Kasumi-1 (cell line): ENCODE measurements at places on chromosomes 1 and 21.

DNA sequence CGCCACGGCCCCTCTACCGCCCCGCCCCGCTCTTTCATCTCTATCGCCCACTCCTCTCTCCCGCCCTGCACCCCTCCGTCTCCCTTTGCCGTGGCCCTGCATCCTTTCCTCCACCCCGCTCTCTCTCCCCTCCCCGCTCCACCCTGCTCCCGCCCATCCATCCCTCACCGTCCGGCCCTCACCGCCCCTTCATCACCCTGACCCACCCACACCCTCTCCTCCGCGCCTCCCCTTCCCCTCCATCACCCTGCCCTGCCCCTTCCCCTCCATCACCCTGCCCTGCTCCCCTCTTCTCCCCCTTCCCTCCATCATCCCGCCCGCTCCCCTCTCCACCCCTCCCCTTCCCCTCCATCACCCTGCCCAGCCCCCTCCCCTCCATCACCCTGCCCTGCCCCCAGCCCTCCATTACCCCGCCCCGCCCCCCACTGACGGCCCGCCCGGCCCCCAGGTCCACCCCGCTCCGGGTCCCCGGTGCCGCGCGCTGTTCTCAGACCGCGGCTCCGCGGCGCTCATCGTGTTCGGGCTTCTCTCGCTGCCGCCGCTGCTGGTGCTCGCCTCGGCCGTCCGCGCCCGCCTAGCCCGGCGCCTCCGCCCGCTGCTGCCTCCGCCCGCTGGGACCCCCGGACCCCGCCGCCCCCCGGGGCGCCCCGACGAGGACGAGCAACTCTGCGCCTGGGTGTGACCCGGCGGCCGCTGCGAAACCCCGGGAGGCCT lies 6.2 kb upstream of the ANKRD65 start:
- no peak for DNase-seq

DNA sequence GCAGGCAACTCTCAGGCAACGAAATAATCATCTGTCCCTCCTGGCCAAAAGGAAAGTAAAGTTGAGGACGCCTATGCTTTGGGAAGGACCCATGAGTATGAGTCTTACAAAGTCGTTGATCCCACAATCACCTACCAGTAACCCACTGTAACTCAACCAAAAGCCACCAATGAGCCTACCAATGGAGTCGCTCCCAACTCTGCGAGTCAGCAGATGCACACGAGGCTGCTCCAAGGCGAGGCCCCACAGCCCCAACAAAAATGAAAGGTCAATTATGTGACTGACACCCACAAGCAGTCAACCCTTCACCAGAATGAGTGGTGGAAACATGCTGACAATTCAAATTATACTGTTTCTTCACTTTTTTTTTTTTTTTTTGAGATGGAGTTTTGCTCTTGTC lies 12.0 kb downstream of the SETD4 start:
- no peak for DNase-seq

DNA sequence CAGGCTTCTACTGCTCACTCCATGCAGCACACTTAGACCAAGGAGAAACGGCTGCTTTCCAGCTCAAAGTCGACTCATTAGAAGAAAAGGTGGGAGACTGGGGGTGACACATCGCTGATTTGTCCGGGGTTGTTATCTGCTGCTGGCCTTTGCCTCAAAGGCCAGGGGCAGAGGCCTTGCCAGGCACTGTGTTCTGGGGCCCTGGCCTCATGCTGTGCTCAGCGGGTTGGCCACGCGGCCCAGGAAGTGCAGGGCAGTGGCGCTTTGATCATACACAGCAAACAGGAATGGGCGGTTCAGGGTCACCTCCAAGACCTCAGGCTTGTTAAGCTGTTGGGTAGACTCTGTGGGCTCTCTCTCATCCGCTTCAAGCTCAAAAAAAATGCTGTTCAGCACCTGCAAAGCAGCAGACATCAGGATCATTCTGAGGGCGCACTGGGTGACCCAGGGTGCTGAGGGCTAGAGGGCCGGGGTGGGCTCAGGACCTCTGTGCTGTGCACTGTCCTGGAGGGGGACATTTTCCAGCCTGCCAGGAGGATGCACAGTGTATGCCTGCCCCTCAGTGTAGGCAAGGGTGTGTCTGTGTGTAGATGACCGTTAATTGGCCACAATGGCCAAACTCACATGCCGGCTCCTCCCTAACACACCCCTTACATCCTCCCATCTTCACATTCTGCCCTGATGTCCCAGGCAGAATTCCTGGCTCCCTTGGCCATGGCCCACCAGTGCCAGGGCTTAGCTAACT lies 10.8 kb downstream of the AGT start:
- no peak for DNase-seq

- DNase-seq: no peak
Measured at GRCh38 chr21:46216132-46216747, 12.3 kb downstream of the LSS start.

- DNase-seq: no peak
Measured at GRCh38 chr1:236148470-236148845, 6.1 kb downstream of the GPR137B start.

- no peak for DNase-seq
Measured at GRCh38 chr1:202197653-202198365, 4.2 kb downstream of the LGR6 start.
